ENCODE measurements at places on chromosomes 1 and 21.

GRCh38 chr1:106608841-106609240, 447.6 kb upstream of the PRMT6 start:
- DNase-seq: peak; percentile 75

- peak; percentile 61 for DNase-seq
Observed at GRCh38 chr1:164624400-164624799, 65.4 kb downstream of the PBX1 start.

GRCh38 chr1:42177541-42177981, 13.0 kb upstream of the GUCA2A start:
- DNase-seq: peak; percentile 90

DNA sequence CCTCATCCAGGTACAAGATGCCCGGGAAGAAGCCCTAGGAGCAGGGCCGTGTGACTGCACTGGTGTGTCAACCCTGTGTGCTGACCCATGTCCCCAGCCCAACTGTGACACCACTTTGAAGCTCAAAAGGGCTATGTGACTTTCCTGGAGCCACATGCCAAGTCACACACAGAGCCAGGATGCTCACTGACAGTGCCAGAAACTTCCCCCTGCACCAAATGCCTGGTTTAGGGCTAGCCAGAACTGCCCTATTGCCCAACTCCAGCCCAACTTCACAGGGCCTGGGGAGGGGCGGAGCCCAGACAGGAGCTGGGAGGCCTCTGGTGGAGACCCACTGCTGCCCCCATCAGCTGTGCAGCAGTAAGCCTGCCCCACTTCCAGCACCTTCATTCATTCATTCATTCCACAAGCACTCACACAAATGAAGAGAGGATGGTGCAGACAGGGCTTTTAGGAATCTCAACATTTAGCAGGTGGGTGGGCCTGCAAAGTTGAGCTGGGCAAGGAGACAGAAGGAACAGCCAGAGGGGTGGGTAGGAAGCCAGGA, 36.7 kb downstream of the KCNQ4 start:
- no peak for DNase-seq

DNA sequence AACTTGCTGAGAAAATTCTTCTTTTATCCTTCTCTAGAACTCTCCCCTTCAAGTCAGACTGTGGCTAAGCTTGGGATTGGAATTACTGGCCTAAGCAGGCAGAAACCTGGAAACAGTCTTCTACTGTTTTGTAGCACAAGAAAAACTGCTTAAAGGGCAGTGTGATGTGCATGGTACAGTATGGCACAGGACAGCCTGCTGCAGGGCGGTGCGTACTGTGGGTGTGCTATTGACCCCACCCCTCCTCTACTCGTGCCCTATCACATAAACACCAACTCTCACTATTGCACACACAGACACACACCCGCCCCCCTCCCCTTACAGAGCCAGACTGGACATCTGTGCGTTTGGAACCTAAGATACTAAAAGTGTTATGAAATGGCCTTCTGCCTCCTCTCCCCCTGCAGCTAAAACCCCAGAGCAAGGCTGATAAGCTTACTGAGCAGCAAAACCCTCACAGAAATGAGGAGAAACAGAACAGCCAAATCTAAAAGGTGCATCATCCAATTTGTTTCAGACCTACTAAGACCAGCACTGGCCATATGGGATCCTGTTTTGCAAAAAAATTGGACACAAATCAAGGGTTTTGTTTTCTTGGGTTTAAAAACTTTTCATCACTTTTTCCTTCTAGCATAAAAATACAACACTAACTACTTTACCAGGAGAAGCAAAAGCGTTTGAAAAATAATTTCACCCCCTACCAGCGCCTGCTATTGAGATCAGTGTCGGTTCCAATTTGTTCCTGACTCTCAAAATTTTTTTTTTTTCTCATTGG, 355.8 kb upstream of the LYPLAL1 start:
- no peak for DNase-seq

GRCh38 chr1:60564916-60565750, 491.6 kb upstream of the C1orf87 start:
- no peak for DNase-seq

GRCh38 chr1:200780545-200781369, 42.1 kb downstream of the CAMSAP2 start:
- DNase-seq: peak; percentile 65

GRCh38 chr1:116185161-116185701, 74.0 kb downstream of the MAB21L3 start:
- DNase-seq: peak; percentile 3

DNA sequence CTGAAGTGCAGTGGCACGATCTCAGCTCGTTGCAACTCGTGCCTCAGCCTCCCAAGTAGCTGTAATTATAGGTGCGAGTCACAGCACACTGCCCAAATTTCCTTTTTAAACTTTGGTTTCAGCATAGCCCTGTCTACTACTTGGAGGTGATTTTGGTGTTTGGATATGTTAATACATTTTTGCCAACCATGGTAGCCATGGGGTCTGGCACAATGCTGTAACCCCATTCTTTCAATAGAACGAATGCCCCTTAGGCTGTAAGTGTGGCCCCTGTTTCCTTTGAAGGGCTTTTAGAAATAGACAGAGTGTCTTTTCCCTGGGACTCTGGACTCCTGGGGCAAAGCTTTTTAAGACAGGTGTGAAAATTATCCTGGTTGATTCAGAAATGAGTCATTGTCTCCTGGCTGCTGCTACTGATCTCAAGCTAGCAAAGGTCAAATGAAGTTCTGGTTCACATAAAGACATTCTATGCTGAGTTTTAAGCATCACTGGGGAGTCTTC, 141.1 kb upstream of the RUNX1 start:
- peak; percentile 53 for DNase-seq

DNA sequence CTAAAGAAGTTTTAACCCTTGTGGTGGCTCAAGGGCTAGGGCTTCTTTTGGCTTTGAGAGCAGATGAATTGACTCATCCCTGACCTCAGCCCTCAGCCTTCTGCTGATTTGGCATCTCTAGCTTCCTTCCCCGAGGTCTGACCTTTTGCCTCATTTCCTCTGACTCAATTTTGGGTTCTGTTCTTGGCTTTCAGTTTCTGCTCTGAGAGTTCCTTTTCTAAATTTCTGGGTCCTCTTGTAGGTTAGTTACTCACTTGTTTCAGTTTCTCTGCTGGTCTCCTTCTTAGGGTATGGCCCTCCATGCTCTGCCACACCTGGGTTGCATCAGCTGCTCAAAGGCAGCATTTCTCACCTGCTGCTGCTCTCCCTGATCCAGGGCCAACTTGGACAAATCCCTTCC, 19.4 kb downstream of the PDE4B start:
- peak; percentile 80 for DNase-seq

GRCh38 chr1:185334182-185334581, 17.1 kb upstream of the IVNS1ABP start:
- no peak for DNase-seq

- DNase-seq: no peak
Observed at GRCh38 chr1:203130358-203130985, 2.9 kb downstream of the ADORA1 start.

DNA sequence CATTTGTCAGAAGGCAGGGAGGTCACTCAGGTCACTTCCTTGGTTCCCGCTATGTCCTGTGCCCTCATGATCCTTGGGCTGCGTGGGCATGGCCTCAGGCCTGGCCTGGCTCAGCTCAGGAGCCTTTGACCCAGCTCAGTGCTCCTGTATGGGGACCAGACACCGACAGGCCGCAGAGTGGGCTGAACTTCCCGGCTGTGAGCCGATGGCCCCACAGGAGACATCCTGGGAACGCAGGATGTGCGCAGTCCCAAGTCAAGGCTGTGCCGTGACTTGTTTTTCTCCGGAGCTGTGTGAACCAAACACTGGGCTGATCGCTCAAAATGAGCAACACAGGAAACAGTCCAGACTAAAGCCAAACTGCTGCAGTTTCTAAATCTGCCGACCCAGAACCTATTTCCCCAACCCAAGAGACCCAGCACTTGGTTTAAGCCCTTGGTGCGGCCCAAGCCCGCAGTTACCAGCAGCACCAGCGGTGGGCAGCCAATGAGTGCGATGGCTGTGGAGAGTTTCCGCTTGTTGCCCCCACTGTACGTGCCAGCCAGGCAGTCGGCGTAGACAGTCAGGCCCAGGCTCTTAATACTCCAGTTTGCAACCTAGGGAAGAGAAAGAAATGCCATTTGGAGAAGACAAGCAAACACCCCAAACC, 92.3 kb upstream of the GCLM start:
- no peak for DNase-seq

- DNase-seq: no peak
Observed at GRCh38 chr1:184822267-184822666, 67.6 kb upstream of the EDEM3 start.

- DNase-seq: peak; percentile 1
Observed at GRCh38 chr1:216902669-216903381, 179.6 kb upstream of the ESRRG start.

DNA sequence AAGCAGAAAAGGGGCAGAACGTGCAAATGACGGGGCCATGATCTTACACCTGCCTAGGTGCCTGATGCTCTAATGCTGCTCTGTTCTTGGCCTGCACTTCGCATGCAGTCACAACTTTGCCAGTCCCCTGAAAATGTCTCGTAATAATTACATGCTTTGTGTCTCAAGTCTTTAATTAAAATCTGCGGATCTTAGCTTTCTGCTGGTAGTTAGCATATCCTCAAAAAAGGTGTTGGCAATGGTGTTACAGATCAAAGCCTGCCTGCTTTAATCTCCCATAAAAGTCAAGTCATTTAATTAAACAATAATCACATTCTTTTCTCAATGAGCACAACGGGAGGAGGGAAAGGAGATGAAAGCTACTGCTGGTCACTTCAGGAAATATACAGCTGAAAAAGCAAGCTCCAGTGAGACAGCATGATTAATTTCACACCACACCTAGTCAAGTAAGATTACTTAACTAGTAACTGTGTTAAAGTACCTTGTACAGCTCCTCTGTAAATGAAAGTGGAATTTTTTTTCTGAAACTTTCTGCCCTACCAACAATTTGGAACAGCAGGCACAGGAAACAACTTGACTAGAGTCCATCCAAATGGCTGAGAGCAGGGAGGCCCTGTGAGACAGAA, 45.8 kb downstream of the STX6 start:
- no peak for DNase-seq

GRCh38 chr1:94305704-94306103, 68.3 kb upstream of the ARHGAP29 start:
- peak; percentile 79 for DNase-seq

- no peak for DNase-seq
Observed at GRCh38 chr21:8991088-8991907, 1530.1 kb upstream of the TPTE start.

DNA sequence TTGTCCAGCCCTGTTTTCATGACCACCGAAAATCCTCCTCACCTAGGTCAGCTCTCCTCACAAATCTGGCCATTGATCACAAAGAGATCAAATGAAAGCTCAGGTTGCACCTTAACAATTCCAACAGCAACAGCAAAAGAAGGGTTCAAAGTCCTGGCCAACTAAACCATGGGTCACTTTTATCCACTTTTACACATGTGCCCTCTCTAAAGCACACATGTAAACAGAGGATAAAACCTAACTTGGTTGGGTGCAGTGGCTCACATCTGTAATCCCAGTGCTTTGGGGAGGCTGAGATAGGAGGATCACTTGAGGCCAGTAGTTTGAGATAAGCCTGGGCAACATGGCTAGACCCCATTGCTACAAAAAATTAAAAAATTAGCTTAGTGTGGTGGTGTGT, 3.9 kb upstream of the RBM15 start:
- DNase-seq: no peak

GRCh38 chr21:35284199-35284598, 235.1 kb upstream of the RUNX1 start:
- no peak for DNase-seq

Data from fibroblast of skin of abdomen (primary cell).